BJ (cell line): ENCODE measurements at places on chromosomes 7 and 10. TPM values are rescaled to one million over a fixed set of nuclear protein-coding genes. Genes with fewer than 3 reads are reported as not detected.

CACNB2 gene
- polyA plus RNA-seq: 0.10 and 0.12 TPM in 2 replicates

SGCE gene
- polyA plus RNA-seq: 64.0 and 110 TPM in 2 replicates

WASHC2C gene
- polyA plus RNA-seq: 19.4 and 26.0 TPM in 2 replicates

CAPZA2 gene
- polyA plus RNA-seq: 47.4 and 115 TPM in 2 replicates

SLC29A4 gene
- polyA plus RNA-seq: 1.9 and 3.4 TPM in 2 replicates

WDFY4 gene
- not detected in 2 replicates for polyA plus RNA-seq

CCL26 gene
- 0.26 TPM in 1 of 2 replicates, not detected in the other for polyA plus RNA-seq

CHST3 gene
- 15.3 and 20.9 TPM in 2 replicates for polyA plus RNA-seq

NPTX2 gene
- 1.5 and 2.4 TPM in 2 replicates for polyA plus RNA-seq

COA1 gene
- 20.2 and 23.4 TPM in 2 replicates for polyA plus RNA-seq

KNDC1 gene
- 1.0 and 1.1 TPM in 2 replicates for polyA plus RNA-seq

SRRM3 gene
- polyA plus RNA-seq: 0.48 and 0.80 TPM in 2 replicates

PON1 gene
- not detected in 2 replicates for polyA plus RNA-seq

LFNG gene
- 2.0 and 3.1 TPM in 2 replicates for polyA plus RNA-seq

GRCh38 chr7:68148440-68148839, 1151.8 kb downstream of the TYW1 start:
- DNase-seq: no peak

DNA sequence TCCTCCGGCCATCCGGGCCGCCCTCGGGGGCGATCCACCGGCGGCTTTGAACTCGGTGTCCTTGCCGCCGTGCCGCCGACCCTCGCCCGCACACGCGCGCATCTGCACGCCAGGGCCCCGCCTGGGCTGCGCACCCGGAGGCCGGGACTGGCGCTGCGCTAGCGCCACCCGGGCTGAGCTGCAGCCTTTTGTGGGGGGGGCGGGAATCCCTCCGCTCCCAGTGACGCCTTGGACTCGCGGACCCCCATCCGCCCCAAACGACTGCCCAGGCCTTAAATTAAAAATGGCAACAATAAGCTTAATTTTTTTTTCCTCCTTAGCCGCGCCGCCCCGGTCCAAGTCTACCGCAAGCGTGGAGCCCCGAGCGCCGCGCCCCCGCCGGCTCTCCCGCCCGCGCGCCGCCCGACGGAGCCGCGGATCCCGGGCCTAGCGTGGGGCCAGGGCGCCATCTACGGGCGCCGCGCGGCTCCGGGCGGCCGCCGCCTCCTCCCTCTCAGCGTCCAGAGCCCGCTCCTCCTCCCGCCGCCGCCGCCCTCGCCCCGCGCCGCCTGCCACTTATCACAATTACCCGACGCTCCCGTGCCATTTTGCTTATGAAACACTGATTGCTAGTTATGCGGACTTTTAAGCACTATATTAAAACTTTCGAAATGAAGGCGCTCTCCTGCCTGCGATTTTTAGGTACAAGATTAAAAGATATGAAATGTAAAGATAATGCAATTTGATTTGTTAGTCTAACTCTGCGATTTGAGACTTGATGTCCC, 7.5 kb upstream of the EBF3 start:
- no peak for DNase-seq

GRCh38 chr7:129255800-129256199, 31.0 kb downstream of the AHCYL2 start:
- no peak for DNase-seq

GRCh38 chr7:35399216-35399615, 145.3 kb upstream of the TBX20 start:
- DNase-seq: no peak

DNA sequence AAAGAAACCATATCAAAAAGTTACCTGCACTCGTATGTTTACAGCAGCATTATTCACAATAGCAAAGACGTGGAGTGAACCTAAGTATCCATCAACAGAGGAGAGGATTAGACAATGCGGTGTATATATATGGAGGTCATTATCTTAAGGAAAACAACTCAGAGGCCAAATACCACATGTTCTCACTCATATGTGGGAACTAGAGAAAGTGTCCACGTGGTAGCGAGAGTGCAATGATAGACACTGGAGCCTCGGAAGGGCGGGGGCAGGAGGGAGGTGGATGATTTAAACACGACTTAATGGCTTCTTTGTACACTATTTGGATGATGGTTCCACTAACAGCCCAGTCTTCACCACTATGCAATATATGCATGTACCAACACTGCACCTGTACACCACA, 40.1 kb upstream of the RNF32 start:
- DNase-seq: no peak

- no peak for DNase-seq
These were observed 382.7 kb upstream of the RNF32 start for GRCh38 chr7:156257904-156258303.

DNA sequence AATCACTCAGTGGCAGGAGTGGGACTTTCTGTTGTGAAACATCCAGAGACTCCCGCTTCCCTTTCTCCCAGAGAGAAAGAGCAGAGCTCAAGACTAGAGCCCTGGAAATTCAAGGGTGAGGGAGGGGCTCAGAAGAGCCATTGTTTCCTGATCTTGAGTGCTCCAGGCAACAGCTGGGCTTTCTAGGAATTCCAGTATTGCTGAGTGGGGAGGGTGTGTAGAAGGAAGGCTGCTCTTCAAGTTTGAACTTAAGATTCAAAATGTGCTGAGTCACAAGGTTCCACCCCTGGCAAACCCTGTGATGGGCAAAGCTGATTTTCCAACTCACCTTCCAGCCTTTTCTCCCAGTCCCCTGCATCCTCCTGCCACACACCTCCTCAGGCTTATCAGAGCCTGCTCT, 42.3 kb upstream of the MSRB2 start:
- no peak for DNase-seq

DNA sequence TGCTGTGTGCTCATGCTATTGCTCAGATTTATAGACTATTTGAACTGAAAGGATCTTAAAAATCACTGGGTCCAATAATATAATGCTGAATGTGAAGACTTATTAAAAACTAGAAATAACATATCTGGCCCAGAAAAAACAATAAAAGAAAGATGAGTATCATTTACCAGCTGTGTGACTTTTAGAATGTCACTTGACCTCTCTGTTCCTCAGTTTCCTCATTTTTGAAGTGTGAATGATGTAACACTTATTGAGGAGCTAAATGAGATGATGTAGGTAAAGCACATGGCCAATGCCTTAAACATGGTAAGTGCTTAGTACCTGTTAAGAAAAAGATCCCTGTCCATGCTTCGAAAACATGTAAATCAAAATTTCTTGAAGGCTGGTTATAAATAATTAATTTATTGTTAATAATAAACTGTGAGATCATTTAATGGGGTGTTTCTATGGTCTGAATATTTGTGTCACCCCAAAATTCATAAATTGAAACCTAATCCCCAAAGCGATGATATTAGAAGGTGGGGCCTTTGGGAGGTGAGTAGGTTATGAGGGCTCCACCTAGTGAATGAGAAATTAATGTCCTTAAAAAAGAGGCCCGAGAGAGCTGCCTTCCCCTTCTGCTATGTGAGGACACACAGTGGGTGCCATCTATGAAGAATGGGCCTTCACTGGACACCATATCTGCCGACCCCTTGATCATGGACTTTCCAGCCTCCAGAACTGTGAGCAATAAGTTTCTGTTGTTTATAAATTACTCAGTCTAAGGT, 13.0 kb downstream of the DNTT start:
- DNase-seq: no peak

GRCh38 chr10:52500476-52500875, 186.4 kb downstream of the DKK1 start:
- DNase-seq: no peak

- no peak for DNase-seq
These were observed 2.7 kb downstream of the MXI1 start for GRCh38 chr10:110209926-110210673.

DNA sequence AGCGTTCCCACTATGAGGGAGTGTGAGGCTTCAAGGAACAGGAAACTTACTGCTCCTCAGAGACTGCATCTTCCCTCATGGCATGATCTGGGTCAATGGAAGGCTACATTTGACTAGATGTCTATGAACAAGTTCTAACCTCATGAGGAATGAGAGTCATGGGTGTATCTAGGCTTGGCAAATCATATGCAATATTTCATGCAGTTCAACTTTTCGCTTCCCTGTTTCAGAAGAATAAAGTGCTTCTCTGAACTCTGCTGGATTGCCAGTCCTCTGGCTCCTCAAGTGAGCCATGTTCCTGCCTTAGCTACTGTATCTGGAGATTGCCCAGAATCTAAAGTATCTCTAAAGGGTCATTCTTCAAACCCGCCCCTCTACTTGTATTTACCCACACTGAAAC, 54.3 kb upstream of the SEMA3A start:
- DNase-seq: no peak

GRCh38 chr7:8120390-8121058, 141.4 kb downstream of the ICA1 start:
- no peak for DNase-seq

GRCh38 chr10:35058686-35059085, 31.5 kb downstream of the CUL2 start:
- no peak for DNase-seq

- DNase-seq: no peak
These were observed 25.8 kb downstream of the MET start for GRCh38 chr7:116697761-116698160.

DNA sequence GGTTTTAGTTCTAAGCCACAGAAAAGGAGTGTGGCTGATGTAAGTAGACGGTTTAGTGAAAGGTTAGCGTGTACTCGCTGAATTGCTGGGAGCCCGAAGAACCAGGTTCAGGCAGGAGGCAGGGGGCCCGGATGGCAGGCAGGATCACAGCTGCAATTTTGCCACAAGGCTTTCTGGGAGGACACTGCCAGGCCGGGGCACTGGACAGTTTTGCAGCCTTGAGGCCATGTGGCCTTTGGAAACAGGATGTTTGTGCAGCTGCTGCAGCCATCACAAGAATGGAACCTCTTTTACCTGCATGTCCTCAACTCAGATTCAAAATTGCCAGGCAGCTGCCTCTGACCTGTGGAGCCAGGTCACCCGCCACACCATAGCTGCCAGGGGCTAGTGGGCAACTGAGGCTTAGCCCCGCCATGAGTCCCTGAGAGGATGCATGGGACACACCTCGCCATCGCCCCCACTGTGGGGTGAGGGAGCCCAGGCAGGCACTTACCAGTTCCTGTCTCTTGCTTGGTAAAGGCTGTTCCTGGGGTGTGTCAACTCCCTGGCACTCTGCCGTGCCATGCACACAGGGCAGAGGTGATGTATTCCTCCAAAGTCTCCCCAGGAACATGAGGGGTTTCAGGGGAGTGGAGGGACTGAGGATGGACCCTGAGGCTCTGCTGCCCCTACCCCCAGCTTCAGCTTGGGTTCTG, 188.6 kb downstream of the RPS24 start:
- DNase-seq: no peak
